ENCODE measurements at places on chromosomes 4 and X.

DNA sequence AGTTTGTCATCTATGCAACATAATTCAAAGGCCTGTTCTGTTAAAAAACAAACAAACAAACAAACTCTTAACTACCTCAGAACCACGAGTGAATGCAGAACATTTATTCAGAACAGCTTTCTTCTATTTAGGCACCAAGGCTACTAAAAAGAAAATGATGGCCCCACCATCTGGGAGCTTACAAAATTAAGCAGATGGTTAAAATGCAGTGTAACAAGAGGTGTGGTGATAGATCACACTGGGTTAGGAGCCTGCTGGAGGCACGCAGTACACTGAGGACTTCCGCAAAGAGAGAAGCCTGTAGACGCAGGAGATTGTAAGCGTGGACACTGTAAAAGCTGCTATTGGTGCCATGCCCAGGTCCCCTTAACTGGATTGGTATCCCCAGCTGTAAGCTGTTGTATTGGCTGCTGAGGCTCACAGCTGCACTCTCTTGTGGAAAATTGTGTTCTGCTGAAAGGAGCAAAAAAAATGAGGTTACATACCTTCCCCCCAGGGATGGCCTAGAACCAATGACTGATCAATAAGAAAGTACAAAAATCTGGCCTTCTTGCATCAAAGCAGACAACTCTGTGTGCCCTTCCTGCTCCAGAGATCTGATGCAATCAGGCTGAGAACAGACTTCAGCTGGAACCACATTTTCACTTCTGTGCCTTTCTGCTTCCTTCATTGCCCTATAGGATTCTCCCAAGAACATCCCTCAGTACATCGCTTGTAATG is 60.0 kb downstream of the SHROOM3 start:
- DNase-seq: no peak

- no peak for DNase-seq
Observed at GRCh38 chr4:24742335-24742734, 53.0 kb upstream of the SOD3 start.

- DNase-seq: no peak
Observed at GRCh38 chrX:111518667-111519066, 7.2 kb downstream of the SERTM2 start.

DNA sequence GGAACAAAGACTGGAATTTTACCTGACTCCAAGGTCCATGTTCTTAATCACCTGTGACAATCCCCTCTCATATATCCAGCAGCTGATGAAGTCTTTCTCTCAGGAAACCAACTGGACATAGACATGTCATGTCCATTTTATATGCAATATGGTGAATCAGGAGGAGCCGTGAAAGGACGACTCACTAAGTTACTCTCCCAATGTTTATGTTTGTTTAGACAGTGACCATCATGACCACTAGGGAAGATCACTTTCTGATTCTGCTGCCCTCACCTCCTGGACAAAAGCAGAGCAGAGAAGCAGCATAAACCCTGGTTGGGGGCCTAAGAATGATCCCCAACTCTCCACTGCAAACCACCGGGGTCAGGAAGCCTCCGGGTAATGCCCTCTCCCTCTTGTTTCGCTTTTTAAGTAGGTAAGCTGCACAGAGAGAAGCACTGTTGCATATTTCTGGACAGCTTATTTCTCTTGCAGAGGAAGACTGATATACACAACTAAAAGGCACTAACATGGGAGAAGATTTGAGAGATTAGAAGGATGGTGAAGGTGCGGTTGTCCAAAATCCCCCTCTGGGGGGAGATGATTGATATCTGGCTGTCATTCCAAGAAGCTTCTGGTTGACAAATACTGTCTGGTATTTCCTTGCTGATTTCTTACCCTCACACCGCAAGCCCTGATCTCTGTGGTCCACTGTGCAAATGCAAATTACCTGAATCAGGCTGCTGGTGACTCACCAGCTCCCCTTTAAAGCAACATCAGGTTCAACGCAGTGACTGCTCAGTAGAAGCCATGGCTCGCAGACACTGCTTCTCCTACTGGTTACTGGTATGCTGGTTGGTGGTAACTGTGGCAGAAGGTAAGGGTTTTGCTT is at the start of gene ODAPH:
Gene ODAPH (plus strand): TSS at position 773 of the 871 bp plus-strand sequence. CDS start 17 bp downstream, at position 790.
- DNase-seq: no peak

DNA sequence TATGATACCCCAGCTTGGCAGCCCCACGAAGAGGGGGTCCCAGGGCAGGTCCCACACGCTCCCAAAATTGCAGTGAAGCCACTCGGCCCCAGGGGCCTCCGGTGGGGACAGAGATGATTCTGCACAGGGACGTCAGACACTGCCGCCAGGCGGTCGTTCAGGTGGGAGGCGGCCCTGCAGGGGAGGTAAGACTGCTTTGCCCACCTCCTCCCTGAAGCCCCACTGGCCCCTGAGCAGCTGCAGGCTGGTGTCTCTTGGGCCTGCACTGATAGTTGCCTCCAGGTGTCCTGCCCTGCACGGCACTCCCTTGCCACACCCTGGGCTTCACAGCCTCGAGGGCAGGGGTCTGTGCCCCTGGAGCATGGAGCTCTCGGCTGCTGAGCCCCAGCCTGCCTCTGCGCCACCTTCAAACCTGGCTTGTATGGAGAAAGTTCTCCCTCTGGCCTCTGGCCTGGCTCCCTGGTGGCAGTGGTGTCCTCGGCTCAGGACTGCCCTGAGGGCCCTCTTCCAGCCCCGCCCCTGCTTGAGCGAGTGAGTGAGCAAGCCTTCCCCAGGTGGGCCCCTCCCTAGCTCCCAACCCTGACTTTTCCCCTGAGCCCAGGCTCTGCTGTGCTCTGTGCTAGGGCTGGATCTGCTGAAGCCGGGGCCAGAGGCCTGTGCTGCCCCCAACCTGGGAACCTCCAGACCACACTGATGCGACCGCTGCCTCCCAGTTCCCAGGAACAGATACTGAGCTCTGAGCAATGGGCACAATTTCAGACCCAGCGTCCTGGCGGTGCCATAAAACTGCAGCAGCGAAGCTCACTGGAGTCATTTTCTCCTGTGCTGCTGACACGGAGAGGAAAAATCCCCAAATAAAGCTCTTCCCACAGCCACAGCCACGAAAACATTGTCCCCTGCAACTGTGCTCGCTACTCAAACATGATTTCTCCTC is 16.1 kb downstream of the ADRA2C start:
- no peak for DNase-seq

DNA sequence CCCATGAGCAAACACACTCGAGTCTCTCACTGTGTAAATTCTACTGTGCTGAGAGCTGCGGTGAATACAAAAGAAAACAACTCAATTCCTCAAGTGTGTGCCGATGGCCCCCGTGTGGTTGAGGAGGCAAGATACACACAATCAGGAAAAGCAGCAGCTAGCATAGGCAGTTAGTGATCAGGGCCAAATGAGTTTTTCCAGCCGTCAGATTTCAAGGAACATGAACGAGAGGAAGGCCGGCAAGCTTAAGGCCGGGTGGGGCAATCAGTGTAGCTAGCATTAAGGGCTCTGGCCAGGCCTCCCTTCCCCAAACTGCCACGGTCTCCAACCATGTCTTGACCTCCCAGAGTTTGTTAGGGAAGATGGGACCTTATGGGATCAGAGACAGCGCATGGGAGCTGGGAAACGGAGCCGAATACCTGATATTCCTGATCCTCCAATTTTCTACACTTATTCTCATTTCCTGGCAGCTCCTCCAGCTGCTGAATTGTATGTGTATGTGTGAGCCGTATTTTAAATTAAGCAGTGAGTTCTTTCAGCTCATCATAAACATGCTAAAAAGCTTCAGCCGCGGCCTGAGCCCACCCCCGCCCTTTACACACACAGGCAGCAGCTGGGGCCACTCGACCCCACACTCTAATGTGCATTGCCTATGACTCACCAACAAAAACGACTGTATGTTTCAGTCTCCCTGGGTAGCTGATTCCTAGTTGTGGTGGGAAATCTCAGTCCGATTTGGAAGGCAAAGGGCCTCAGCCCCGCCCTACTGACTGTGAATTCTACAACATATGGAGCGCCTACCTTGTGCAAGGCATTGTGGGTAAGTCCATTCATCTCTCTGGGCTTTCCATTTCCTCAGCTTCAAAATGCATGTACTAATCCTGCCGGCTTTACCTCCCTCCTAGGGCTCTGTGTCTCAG is 59.9 kb downstream of the RTL9 start:
- peak; percentile 47 for DNase-seq

GRCh38 chrX:151153086-151153485 is 23.3 kb upstream of the GPR50 start:
- no peak for DNase-seq

DNA sequence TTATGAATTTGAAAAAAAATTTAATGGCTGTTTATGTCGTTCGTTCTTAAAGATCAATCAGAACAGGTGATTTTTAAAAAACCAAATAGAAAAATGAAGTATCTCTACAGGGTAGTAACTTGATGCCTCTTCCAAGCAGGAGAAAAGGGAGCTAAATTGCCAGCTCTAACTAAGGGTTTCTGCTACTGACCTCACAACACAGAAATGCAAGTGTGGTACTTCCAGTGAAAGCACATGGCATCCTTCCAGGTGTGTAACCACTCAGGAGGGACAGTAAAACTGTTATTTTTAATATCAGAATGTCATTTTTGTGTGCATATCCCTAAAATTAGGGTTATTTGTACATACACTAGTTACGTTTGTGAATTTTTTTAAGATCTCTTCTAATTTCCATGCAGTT is 116.8 kb upstream of the ZCCHC13 start:
- no peak for DNase-seq

DNA sequence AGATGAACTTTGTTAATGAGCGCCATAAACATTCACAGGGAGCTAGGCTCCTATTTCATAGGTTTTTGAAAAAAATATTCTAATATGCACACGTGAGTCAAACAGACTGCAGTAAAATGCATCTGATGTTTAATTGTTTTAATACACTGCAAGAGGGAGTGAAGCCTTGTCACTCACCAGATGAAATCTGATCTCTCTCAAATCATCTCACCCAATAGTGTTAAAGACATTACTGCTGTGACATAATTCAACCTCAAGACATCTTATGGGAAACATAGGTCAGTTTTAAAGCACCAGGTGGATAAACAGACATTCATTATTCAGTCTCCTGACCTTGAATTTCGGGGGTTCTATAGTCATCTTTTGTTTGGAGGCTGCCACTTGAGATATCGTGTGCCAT is 148.3 kb downstream of the MAML3 start:
- peak; percentile 4 for DNase-seq

DNA sequence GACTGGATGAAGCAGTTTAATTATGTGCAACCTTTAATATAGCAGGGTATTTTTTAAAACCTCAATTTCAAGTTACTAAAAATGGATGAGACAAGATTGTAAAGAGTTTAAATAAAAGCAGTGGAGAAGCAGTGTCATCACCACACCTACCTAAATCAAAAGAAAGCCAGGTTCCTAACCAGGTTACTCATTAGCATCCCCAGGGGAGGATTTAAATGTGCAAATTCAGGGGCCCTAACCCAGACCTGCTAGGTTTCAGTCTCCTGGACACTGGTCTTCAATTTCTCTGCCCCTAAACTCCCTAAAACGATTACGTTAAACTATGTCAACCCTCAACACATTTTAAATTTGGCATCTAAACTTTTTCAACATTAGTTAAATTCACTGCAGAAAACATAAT is 116.9 kb upstream of the KLF3 start:
- no peak for DNase-seq

GRCh38 chr4:16448241-16448840 is 222.1 kb upstream of the TAPT1 start:
- no peak for DNase-seq

DNA sequence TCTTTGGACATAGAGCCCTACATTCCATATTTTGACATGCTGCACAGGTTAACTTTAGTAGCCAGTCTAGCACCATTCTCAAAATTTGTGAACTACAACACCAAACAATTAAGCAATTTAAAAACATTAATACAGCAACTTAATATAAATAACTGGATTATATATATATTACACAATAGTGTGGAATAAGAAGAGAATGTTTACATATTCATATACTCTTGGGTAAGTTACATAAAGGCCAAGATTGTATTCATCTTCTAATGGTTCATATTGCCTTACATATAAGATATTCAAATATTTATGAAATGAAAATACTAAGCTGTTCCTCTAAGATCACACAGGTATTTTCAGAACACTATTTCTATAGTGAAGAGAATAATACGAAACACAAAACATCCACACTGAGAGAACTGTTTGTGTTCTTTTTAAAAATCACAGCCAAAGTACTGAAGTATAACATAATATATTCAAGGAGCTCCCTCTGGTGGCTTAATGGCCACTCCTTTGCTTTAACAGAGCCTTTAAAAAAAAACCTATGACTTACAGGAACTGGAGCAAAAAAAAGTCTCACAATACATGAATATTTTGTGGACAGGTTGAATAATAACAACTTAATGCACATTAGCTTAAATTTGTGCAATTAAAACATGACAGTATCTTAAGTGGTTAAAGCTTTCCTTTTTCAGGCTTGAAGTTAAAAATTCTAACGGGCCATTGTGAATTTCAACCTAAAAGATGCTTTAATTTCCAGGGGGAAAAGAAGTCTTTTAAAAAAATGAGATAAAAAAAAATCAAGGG is 46.2 kb downstream of the NEK1 start:
- DNase-seq: no peak

DNA sequence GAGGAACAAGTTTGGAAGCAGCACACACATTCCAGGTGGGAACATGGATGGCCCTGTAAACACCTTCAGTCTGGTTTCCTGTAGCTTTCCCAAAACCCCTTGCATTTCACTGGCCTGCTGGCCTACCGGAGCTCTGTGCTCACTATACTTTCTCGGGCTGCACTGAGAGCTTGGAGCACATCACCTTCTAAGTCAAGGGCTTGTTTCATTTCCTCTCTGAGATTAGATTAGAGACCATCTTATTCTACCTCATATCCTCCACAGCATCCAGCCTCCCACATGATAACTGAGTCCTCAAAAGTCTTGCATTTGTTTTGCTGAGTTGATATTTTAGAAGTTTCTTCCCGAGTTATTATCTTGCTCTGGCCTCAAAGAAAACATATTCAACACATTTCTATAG is 147.7 kb downstream of the RASL11B start:
- DNase-seq: no peak

- no peak for DNase-seq
Observed at GRCh38 chr4:2469192-2469984, 482 bp downstream of the RNF4 start.

DNA sequence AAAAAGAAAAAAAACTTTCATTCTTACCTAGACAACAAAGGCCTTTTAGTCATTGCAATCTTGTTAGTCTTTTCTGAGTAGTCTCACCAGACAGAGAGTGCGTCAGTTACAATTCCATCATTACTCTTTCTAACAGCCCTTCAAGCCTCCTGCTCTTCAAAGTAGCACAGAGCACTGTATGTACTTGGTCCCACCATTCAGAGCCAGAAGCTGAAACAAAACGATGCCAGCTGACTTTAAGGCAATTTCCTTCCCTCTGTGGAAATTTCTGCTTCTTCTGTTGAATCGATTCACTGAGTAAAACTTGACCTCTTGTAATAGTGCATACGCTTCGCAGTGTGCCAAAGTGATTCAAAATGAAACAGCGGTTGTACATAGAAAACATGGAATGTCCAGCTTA is 57.7 kb upstream of the TENM3 start:
- DNase-seq: no peak

- no peak for DNase-seq
Observed at GRCh38 chr4:177671845-177672244, 229.6 kb upstream of the AGA start.

- DNase-seq: no peak
Observed at GRCh38 chrX:24859211-24859841, 156.4 kb downstream of the ARX start.

All from NCI-H187 (cell line).